ENCODE measurements at places on chromosomes 7 and 10. TPM values are rescaled to one million over a fixed set of nuclear protein-coding genes. Genes with fewer than 3 reads are reported as not detected.

DNA sequence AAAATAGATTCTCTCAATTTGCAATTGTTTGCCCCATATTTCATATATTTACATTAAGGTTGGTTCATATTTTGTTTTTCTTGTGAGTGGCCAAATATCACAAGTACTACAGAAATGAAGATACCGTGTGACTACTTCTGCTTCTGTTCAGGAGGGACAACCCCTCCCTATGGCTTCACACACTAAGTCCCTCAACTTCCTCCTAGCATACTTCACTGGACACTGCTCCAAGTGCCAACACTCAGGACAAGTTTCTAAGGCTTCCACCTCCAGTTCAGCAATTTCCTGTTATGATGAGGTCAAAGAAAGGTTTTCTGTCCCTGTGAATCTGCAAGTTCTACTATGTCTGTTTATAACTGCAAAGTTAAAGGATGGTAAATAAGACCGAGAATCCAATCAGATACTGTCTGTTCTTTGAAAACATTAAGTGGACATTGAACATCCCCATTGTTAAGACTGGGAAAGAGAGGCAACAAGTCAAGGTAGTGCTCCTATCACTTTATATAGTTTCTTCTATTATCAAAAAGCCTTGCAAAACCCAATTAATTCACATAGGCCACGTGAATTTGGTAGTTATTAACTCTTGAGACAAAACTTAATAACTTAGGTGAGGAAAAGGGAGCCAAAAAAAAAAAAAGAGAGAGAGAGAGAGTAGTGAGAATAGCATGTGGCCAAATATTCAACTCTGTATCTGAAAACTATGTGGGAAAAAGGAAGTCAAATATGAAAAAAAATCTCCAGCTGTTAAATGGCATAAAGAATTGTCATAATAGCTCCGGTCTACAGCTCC is 81.3 kb upstream of the DKK1 start:
- no peak for DNase-seq

- DNase-seq = no peak
Measured at GRCh38 chr7:130371046-130371445, 9.2 kb upstream of the CPA1 start.

DNA sequence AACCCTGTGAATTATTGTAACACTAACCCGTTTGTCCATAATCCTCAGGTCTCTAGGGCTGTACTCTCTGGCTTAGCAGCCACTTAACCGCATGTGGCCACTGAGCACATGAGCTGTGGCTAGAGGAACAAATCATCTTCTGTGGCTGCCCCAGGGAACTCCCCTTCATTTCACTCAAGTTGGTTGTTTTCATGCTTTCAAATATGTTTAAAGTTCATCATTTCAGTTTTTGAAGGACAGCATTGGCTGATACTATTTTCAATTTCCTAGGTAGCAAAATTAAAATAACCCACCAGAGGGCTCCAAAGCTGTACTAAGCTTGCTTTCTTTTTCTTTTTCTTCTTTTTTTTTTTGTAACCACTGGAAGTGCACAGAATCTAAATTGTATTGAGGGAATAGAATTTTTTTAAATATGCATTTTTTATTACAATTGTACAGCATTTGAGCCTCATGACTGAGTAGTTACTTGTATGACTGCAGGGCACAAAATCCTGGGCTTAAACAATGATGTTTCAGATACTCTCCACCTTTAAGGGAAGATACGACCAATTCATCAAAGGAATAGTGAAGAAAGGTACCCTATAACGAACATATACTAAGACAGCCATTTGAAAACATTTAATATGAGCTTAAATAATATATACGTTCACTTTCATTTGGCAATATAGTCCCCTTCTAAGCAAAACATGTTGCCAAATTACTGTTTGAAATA is 38.6 kb downstream of the MRC1 start:
- no peak for DNase-seq

DNA sequence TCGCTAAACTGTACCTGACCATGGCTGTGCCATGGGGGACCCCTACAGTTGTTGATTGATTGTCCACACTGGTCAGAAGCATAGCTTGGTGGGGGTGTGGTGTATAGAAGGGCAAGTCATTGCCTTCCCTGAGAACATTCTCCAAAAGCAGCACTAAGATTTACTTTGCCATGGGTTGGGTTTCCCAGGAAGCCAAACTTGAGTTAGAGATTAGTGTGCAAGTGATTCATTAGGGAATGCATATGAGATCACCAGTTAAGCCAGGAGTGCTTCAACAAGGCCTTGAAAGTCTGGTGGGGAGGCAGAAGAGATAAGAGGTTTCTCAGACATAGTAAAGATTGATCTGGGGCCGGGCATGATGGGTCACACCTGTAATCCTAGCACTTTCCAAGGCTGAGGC is 21.4 kb upstream of the TPST1 start:
- DNase-seq = no peak

- DNase-seq = no peak
Measured at GRCh38 chr10:126349101-126349500, 39.2 kb downstream of the ADAM12 start.

The SLC26A5 gene
- not detected for total RNA-seq

- no peak for DNase-seq
Measured at GRCh38 chr7:756928-757560, 30.0 kb upstream of the PRKAR1B start.

The ABCB1 gene
- total RNA-seq = 15.4 TPM

The CTAGE4 gene
- total RNA-seq = 8.6 TPM

The RBP3 gene
- not detected for total RNA-seq

The FAM131B gene
- total RNA-seq = 0.09 TPM

The ADRB1 gene
- 0.18 TPM for total RNA-seq

The SKAP2 gene
- 22.7 TPM for total RNA-seq

The ANKRD7 gene
- total RNA-seq = not detected

The LBX1 gene
- total RNA-seq = not detected

Measured in esophagus squamous epithelium (tissue), 5 donors.